ENCODE measurements at places on chromosomes 7 and 10.
A peak's percentile ranks its signal among the peaks of the same experiment; 100 is the strongest.

DNA sequence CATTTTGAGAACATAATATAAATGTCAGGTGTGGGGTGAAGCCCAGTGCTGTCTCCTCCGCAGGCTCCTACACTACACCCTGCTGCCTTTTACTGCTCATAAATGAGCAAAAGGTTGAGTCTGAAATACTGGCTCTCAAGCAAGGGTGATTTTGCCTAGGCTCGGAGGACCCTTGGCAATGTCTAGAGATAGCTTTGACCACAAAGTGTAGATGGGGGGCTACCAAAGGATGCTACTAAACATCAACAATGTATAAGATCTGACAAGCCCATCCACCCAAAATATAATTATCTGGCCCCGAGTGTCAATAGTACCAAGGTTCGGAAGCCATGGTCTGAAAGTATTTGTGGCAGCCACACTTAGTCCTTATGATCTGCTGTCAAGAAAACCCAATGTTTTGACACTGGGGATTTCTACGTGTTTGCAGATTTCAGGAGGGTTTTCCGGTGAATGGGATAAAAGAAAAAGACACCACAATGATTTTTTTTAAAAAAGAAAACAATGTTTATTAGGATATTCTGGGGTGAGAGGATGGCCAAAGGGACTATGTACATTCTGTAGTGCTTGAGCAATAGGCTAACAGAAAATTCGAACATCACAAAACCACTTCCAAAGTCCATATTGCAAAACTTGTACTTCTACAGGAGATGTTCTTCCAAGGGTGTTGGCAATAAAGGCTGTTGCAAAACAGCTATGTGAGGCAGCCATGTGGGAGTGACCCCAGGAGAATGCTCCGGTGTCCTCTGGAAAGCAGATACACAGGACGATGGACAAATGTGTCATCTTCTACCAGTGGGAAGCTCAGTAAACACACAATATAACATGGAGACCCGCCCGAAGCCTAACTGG is 216.3 kb downstream of the GFRA1 start:
- no peak for DNase-seq

GRCh38 chr7:139693651-139694388 is 84.0 kb downstream of the HIPK2 start:
- no peak for DNase-seq

DNA sequence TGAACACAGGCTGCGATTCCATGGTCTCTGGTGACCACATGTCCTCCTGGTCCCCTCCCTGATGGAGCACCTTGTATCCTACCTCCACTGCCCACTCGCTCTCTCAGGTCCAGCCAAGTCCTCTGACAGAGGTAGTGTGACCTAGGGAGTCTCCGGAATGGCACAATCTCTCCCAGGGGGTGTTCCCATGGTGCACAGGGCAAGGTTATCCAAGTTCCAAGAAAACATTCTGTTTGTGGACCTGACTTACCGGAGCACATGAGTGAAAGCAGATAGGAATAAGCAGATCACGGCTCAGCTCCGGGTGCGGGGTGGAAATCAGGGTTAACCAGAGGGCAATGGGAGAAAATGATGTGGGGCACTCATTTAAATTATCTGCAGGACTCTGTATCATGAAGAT is 45.8 kb upstream of the INSIG1 start:
- no peak for DNase-seq

GRCh38 chr10:98260752-98261151 is 7.2 kb downstream of the LOXL4 start:
- DNase-seq: no peak

GRCh38 chr7:158324397-158325360 is 262.9 kb downstream of the PTPRN2 start:
- no peak for DNase-seq

DNA sequence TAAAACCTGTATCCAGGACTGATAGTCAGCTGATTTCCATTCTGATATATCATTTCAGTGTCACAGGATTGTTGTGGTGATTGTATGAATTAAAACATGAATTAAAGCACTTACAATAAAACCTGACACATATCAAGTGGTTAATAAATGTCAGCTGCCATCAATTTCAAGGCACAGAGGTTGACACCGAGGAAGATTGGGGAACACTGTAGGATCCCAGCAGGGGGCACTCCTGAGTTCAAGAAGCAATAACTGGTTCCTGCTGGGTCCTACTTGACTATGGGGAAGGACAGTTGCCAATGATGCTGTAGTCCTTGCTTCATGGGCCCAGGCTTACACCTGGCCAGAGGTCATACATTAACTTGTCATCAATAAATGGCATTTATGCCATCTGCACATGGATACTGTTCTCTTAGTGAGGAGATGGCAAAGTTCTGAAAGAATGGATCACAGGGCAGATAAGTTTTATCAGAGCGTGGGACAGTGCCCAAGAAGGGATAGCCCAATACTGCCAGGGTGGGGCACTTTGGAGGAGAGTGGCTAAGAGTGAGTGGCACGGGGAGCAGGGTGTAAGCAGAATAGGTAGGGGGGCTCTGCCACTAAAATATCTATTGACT is 24.1 kb downstream of the FZD1 start:
- DNase-seq: peak; percentile 8

- DNase-seq: no peak
Measured at GRCh38 chr10:34612446-34612845, 202.7 kb downstream of the PARD3 start.

GRCh38 chr10:112361951-112362751 is 11.8 kb upstream of the ACSL5 start:
- DNase-seq: no peak

DNA sequence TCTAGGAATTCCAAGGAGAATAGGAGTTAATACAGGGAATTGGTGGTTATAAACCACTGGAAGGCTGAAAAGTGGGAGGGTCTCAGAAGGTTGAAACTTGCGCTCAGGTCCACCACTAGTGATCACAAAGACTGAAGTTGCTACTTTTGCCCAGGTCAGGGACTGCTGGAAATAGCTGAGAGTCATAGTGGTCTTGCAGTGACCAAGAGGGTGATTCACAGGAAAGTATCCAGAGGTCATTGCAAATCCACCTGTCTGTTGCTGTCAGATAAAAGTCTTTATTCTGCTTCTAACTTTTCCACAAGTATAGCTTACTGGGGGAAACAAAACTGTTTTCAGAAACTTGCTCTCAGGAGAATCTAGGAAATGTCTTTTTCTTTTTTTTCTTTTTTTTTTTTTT is 211.5 kb upstream of the PRSS1 start:
- DNase-seq: no peak

- DNase-seq: no peak
Measured at GRCh38 chr7:113402482-113402881, 284.1 kb upstream of the SMIM30 start.

DNA sequence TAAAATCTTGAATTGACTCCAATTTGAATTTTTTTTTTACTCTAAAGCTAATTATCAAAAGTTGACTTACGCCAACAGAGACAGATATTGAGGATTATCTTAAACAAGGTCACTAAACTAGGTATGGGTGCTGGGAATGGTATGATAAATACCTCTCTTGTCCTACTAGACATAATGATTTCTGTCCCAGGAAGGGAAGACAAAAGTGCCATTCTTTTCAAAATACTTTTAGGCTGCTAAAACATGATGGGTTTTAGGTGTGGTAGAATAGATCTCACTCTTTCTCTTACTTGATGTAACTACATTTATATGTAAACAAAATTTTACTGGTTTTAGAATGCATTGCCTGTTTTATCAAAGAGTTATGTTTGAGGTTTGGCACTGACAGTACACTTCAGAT is 15.1 kb downstream of the TMEM60 start:
- DNase-seq: no peak

- DNase-seq: no peak
Measured at GRCh38 chr7:16670021-16670420, 24.0 kb downstream of the BZW2 start.

GRCh38 chr7:6133249-6133648 is 102.1 kb downstream of the ANKRD61 start:
- no peak for DNase-seq

GRCh38 chr10:131202990-131203389 is 108.5 kb downstream of the TCERG1L start:
- no peak for DNase-seq

DNA sequence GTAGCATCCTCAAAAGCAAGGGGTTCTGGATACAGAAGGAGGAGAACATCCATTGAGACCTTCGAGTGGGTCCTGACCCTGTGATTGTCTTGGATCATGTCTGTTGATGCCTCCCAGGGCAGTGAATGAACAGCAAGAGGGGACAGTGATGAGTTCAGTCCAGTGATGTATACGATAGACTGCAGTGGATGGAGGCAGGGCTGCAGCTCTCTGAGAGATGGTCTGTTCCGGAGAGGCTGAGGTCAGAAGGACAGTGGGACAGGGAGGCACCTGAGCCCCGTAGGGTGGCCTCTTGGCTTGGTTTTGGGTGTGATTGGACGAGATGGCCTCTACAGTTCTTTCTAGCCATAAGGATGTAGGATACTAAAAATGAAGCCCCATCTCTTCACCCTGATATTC is 280.4 kb downstream of the CAMK1D start:
- DNase-seq: no peak

- peak; percentile 8 for DNase-seq
Measured at GRCh38 chr7:104643587-104644217, 315.3 kb downstream of the LHFPL3 start.

DNA sequence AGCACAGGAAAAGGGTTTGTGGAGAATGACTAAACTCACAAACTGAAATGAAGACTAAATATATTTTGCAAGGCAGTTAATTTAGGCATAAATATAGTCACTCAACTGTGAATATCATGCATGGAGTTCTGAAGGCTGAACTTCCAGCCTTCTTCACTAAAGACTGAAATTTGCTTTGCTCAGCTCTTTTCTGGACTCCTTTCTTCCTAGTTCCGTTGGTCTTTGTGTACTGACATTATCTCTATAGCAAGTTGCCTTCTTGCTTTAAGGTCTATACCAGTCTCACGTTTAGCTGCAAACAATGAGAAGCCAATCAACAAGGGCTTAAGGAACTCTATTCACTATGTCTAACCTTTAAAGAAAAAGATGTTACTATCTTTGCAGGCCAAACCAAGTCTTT is 22.6 kb downstream of the GARIN1A start:
- no peak for DNase-seq

- DNase-seq: no peak
Measured at GRCh38 chr10:98349508-98349922, 65.5 kb downstream of the PYROXD2 start.

- no peak for DNase-seq
Measured at GRCh38 chr7:17181482-17181881, 117.0 kb upstream of the AHR start.

DNA sequence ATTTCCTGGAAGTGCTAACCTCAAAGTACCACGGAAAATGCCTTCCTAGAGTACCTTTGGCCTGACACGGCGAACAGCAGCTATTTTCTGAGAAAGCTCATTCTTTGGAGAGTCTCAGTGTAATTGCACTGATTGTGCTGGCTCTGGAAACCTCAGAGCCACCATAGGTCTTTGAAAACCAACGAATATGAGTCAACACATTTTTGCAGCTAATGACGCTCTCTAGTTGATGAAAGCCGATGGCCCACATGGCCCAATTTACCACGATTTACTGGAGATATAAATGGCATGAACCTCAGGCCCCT is 187.1 kb downstream of the ADARB2 start:
- no peak for DNase-seq
